ENCODE measurements at places on chromosomes 7 and 10. TPM values are rescaled to one million over a fixed set of nuclear protein-coding genes. Genes with fewer than 3 reads are reported as not detected.

- no peak for DNase-seq
Observed at GRCh38 chr10:24118246-24118645, 90.7 kb upstream of the KIAA1217 start.

- no peak for DNase-seq
Observed at GRCh38 chr7:4015996-4016395, 666.1 kb upstream of the FOXK1 start.

ADAM12 gene
- 0.32 TPM for total RNA-seq

CACNB2 gene
- not detected for total RNA-seq
